ENCODE measurements at places on chromosomes 11 and 22.

GRCh38 chr22:38973289-38974169 lies 8.6 kb upstream of the APOBEC3B start:
- no peak for DNase-seq

- DNase-seq, result no peak
Observed at GRCh38 chr11:4607096-4607495, 935 bp downstream of the TRIM68 start.

DNA sequence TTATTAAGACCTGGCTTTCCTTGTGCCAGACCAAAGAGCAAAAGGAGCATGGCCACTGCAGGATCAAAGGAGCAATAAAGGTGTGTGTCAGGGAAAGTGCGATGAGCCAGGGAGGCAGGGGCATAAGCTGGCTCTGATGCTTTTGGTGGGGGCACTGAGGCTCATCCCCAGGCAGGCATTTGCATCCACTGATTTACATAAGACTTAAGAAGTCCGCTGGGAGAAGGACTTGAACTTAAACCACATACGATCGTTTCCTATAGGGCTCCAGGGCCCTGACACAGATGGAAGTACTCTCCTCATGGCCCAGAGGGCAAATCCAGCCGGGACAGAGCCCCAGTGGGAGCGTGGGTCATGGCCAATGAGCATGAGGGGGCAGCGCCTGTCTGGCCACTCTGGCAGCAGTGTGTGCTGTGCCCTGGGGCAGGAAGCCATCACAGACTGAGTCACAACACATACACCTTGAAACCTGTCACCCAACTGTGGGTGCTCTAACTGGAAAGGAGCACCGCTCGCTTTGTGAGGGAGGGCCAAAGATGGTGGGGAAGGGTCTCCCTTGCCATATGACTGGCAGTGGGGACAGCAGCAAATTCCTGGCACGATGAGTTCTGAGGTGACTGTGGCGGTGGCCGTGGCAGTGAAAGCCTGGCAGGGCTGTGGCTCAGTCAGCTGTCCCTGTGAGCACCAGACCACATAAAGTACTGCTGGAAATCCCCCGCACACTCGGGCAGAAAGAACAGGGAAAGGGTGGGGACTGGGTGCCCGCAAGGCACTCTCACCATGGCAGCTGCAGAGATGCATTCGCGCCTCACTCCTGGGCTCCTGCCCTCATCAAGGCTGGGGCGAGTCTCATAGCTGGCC lies 79.4 kb upstream of the LMO1 start:
- DNase-seq, result no peak

- DNase-seq, result no peak
Observed at GRCh38 chr11:32418836-32419235, 16.5 kb downstream of the WT1 start.

- no peak for DNase-seq
Observed at GRCh38 chr22:36998620-36999351, 20.5 kb downstream of the TST start.

- no peak for DNase-seq
Observed at GRCh38 chr11:28690746-28691145, 582.6 kb downstream of the METTL15 start.

DNA sequence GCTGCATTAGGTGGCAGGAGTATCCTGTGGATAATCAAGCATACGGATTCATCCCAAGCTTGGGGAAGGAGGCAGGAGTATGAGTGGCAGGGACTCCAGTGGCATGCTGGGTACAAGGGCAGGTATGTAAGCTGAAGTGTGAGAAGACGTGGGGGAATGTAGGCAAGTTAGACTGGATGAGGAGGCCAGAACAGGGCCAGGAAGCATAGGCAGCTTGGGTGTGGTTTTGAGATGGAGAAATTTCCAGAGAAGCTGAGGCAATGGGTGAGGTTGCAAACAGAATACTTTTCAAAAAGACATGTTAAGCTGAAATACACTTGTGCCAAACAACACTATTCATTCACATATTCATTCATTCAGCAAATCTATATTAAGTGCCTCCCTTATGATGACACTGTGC lies 43.1 kb upstream of the AMOTL1 start:
- DNase-seq, result no peak

- no peak for DNase-seq
Observed at GRCh38 chr11:125123947-125124617, 12.7 kb upstream of the TMEM218 start.

GRCh38 chr11:47033439-47033838 lies 96.9 kb downstream of the CSTPP1 start:
- no peak for DNase-seq

GRCh38 chr11:85318573-85318972 lies 308.6 kb downstream of the DLG2 start:
- no peak for DNase-seq

- DNase-seq, result no peak
Observed at GRCh38 chr11:114044042-114044871, 15.3 kb upstream of the ZBTB16 start.

GRCh38 chr22:32202539-32203180 lies 2.2 kb downstream of the RFPL2 start:
- no peak for DNase-seq

GRCh38 chr22:39567135-39567946 lies 3.2 kb upstream of the CACNA1I start:
- no peak for DNase-seq

- no peak for DNase-seq
Observed at GRCh38 chr22:42693763-42694683, 26.6 kb downstream of the A4GALT start.

- DNase-seq, result no peak
Observed at GRCh38 chr11:125341676-125342075, 154.4 kb downstream of the FEZ1 start.

- DNase-seq, result no peak
Observed at GRCh38 chr11:85665733-85666132, 804 bp upstream of the CREBZF start.

GRCh38 chr22:41925783-41926460 lies 684 bp downstream of the TNFRSF13C start:
- peak; percentile 33 for DNase-seq

- no peak for DNase-seq
Observed at GRCh38 chr11:115676206-115676605, 172.0 kb upstream of the CADM1 start.

- no peak for DNase-seq
Observed at GRCh38 chr11:133234883-133235282, 297.4 kb downstream of the OPCML start.

DNA sequence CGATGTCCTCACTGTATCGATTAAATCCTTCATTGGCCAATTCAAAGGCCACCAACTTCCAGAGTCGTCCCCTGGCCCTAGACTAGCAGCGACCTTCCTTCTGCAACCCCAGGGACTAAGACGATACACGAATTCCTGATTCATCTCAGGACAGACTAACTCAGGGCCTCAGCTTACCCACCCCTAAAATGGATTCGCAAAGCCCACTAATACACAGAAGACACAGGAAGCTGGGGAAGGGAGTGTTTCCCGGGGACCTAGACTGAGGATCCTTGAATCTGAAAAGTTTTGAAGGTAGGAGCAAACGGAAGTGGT lies 509 bp downstream of the LAMTOR1 start:
- DNase-seq, result no peak

- DNase-seq, result peak; percentile 14
Observed at GRCh38 chr11:61756452-61757212, 4.2 kb downstream of the MYRF start.

DNA sequence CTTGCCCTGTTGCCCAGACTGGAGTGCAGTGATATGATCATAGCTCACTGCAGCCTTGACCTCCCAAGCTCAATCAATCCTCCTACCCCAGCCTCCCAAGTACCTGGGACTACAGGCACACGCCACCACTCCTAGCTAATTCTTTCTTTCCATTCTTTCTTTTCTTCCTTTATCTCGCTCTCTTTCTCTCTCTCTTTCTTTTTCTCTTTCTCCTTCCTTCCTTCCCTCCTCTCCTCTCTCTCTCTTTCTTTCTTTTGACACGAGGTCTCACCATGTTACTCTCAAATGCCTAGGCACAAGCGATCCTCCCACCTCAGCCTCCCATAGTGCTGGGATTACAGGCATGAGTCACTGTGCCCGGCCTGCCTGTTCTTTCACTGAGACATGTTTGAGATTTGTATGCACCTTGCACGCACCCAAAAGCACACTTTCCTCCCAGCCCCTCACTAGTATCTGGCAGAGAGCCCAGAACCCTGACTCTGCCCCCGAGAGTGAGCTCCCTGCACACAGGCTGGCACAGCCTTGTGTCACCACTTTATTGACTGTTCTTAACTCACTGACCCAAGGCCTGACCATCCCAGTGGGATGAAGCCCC lies 56.8 kb downstream of the CD6 start:
- peak; percentile 44 for DNase-seq

DNA sequence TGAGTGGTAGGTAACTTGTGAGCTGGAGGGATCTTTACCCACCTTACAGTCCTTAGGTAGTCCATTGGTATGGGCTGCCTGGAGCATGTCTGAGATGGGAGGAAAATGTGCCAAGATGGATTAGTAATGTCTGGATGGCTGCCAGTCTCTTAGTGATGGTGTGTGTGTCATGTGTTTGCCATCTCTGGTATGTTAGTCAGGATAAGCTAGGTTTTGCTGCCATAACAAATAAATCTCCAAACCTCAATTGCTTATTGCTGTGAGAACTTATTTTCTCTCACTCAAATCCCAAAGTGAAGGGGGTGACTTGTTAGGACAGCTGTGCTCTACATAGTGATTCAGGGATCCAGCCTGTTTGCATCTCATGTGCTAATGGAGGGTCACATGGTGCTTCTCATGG lies 40.9 kb upstream of the MYEOV start:
- DNase-seq, result no peak

DNA sequence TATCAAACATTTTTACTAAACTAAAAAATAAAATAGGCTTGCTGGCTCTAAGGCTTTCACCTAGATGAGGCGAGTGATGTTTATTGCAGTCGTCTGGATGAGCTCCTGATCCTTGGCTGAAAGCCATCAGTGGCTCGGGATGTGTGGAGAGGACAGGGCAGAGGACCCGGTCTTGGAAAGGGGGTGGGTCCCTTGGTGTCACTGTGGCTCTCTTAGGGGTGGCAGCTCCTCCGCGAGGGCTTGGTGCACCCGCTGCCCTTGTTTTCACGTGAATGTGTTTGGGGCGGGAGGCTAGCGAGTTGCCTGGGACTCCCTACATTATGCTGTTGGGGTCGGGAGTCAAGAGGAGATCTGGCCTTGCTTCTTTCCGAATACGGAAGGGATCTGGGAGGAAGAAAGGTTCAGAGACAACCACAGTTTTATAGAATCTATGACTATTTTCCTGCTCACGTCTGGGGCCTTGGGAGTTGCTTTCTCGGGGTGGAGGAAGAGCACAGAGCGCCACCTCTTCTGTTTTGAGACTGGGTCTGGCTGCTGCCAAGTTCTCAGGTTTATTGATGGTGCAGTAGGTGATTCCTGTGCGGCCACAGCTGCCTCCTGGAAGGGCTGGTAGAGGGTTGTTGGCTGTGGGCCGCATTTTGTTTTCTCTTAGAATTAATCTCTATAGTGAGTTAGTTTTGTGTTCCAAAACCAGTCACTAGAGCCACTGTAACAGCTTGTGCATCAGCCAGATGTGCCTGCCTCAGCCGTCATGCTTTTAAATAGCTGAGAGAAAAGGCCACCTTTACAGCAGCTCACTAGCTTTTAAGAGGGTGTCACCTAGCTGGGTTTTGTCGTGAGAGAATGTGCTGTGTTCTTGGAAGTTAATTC lies 12.8 kb downstream of the TBC1D22A start:
- DNase-seq, result no peak

- no peak for DNase-seq
Observed at GRCh38 chr11:13461291-13461690, 1.7 kb downstream of the BTBD10 start.

- DNase-seq, result peak; percentile 35
Observed at GRCh38 chr11:78646564-78647185, 72.0 kb upstream of the NARS2 start.

- DNase-seq, result no peak
Observed at GRCh38 chr11:113023228-113023627, 62.0 kb downstream of the NCAM1 start.

GRCh38 chr11:66561178-66561974 lies 7.0 kb downstream of the CTSF start:
- no peak for DNase-seq

- no peak for DNase-seq
Observed at GRCh38 chr11:78192223-78192719, 3.6 kb downstream of the USP35 start.

DNA sequence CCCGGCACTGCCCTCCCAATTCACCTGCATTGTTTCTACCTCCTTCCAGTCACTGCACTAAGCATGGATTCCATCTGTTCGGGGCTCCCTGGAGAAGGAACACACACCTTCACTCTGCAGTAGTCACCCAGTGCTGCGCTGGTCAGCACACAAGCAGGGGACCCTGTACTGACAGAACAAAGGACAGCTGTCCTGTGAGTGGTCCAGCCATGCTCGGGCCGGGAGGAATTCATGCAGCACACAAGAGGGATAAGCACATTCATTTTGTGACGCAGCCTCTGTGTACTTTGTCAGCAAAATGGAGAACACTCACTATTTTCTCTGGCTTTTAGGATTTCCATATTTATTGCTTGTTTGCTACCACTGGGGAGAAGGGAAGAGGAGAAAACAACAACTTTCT lies 167.3 kb downstream of the NTM start:
- no peak for DNase-seq

DNA sequence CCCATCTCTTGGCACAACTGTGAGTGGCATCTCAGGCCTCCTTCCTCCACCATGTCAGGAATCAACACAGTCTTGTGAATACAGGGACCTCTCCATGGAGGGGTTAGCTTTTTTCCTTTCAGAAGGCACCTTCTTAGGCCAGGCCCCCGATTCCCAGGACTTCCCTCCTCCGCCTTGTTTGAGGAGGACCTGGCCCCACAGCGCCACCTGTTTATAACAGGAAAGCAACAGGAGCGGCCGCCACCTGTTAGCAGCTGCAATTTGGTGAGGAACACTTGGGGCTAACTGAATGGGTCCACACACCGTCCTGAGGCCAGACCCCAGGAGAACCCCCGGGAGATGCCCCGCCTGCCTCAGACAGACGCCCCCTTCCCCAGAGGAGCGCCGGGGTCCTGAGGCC lies 3.8 kb upstream of the PKP3 start:
- no peak for DNase-seq

- DNase-seq, result no peak
Observed at GRCh38 chr22:47587361-47587760, 824.9 kb downstream of the TBC1D22A start.

GRCh38 chr22:26547426-26547825 lies 35.2 kb upstream of the TFIP11 start:
- no peak for DNase-seq

- no peak for DNase-seq
Observed at GRCh38 chr11:108034034-108034433, 25.3 kb downstream of the CUL5 start.
